CD8-positive, alpha-beta memory T cell (primary cell): ENCODE measurements at places on chromosomes 7 and 10.

DNA sequence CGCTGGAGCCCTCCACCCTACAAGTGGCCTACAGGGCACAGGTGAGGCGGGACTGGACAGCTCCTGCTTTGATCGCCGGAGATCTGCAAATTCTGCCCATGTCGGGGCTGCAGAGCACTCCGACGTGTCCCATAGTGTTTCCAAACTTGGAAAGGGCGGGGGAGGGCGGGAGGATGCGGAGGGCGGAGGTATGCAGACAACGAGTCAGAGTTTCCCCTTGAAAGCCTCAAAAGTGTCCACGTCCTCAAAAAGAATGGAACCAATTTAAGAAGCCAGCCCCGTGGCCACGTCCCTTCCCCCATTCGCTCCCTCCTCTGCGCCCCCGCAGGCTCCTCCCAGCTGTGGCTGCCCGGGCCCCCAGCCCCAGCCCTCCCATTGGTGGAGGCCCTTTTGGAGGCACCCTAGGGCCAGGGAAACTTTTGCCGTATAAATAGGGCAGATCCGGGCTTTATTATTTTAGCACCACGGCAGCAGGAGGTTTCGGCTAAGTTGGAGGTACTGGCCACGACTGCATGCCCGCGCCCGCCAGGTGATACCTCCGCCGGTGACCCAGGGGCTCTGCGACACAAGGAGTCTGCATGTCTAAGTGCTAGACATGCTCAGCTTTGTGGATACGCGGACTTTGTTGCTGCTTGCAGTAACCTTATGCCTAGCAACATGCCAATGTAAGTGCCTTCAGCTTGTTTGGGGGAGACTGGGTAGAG lies at the start of gene COL1A2:
TSS of gene COL1A2 (plus strand) at position 459 of the 704 bp plus-strand sequence. CDS start at position 596, 137 bp downstream.
- DNase-seq, result peak; percentile 14

DNA sequence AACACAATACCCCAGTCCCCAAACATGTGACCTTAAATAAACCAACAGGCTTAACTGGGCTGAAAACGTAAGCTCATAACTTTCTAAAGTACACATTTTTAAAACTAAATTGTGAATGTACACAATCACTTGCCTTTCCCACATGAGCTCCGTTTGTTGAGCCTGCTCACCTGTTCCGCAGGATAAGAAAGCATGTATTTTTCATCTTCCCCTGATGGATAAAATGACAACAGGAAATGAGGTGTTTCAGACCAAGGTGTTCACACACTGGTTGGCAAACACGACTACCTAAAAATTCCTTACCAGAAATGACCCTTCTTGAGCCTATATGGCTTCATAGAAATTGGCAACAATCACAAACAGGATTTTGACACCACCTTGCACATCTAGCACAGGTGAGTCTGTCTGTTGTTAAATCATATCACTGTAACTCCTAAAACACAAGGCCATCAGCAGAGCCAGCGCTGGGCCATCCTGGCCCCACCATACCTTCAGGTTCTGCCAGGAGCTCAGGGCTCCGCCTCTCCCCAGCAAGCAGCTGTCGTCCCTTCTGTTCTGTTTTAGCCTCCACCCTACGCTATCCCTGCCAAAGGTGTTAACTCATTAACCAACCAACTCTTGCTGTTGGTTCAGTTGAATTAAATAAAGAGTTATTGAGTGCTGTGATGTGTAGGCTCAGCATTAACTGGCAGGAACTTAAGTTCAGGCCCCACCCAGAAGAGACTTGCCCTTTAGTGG lies 73.6 kb upstream of the RNF32 start:
- no peak for DNase-seq

- no peak for DNase-seq
Observed at GRCh38 chr10:30435073-30435422, 1.1 kb downstream of the MAP3K8 start.

GRCh38 chr7:50608196-50608906 lies 43.1 kb upstream of the DDC start:
- no peak for DNase-seq

DNA sequence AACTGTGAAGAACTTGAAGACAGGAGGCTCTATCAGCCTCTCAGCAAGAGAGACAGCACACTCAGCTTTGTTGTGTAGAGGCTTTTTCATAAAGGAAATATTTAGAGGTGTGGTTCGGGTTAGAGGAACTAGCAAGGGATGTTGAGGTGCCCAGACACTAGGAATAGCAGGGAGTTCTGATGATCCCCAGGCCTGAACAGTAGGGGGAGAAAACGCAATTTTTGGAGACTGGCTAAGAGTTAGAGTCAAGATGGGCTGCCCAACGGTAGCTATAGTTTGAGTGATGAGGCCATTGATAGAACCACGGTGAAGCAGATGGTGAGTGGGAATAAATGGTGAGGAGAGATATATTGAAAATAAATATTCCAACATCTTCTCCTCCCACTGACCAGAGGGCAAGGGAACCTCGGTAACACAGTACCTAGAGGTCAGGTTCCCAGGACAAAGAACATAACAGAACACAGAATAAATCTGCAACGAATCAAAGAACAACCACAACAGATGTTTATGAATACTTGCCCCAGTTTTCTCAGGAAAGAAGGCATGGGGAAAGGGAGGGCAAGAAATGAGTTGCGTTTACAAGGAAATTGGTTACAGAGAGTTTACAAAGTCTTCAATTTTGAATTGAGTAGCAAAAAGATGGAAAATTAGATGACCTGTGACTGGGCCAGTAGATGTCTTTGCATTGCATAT lies 24.2 kb upstream of the BPGM start:
- no peak for DNase-seq

GRCh38 chr10:15782851-15783250 lies 63.1 kb upstream of the ITGA8 start:
- DNase-seq, result no peak

GRCh38 chr7:70856901-70857630 lies 274.9 kb upstream of the GALNT17 start:
- peak; percentile 58 for DNase-seq

GRCh38 chr10:3382092-3382491 lies 209.5 kb upstream of the PITRM1 start:
- no peak for DNase-seq

GRCh38 chr10:84406561-84406960 lies 78.2 kb downstream of the CCSER2 start:
- no peak for DNase-seq

GRCh38 chr7:120867932-120868331 lies 10.0 kb upstream of the TSPAN12 start:
- DNase-seq, result no peak

DNA sequence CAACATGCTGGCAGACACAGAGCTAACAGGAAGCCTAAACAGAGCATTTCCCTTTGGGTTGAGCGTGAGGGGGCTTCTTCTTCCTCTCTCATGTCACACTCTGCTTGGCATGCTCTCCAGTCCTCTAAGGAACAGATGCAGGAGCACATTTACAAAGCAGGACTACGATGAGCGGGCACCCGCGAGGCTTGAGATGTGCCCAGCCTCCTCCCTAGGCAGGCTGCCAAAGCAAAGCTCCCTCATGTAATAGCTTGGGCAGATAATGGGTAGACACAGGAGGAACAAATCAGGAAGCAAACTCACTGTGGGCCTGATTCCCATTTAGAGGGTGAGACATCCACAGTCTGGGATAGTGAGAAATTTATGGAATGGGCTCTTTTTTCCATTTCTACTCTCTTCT lies 519.1 kb downstream of the NRG3 start:
- DNase-seq, result no peak

DNA sequence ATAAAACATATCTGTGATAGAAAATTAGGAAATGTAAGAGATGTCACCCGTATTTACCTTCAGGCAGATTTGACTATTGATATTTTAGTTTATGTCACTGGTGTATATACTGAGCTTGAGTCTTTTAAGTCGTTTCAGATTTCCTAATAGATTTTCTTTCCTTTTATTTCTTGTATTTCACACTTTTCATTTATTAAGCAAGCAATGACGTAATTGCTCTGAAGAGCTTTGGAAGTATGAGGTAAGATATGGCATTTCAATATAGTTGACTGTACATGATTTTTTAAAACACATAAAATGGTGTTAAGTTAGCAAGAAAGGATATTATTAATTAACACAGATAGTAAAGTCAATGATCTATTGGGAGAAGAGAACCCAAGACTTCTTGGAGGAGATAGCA lies 652.6 kb downstream of the SORCS1 start:
- DNase-seq, result no peak

- peak; percentile 56 for DNase-seq
Observed at GRCh38 chr7:22559829-22560489, 60.0 kb upstream of the STEAP1B start.

GRCh38 chr7:75626954-75627353 lies 111.8 kb downstream of the HIP1 start:
- no peak for DNase-seq

DNA sequence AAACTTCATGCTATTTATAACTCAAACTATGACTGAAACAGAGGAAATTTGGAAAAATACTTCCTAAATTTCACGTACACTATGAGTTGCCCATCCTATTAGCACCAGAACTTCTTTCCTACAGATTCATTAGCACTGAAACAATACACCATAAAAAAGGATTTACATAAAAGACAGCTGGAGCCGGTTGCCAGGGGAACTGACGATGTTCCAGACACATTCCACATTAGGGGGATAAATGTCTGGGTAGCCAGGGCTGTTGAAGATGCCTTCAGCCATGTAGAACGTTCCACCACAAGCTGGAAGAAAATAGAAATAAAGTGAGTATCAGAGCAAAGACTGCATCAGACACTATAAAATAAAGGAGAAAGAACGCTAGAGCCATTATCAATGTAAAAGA lies 129.8 kb upstream of the RSU1 start:
- no peak for DNase-seq

DNA sequence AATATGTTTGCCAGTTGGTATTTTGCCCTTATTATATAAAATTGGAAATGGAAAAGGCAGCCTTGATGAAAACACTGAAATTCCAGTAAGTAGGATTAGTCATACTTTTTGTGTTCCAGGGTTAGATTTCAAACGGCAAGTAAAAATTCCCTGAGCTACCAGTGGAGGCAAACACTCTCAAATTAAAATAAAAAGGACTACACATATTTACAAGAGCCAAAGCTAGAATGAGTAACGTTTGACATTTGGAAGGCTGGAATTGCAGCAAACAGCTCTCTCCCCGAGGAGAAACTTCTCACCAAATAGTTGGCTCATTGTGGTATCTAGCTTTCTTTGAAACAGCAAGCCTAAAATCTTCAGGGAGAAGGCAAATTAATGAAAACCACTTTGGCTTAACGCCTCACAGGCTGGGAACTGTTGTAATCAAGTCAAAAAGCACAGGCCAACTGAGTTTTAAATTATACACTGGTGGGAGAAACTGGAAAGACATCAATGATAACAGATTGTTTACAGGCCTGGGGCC lies 288.4 kb downstream of the SNX13 start:
- DNase-seq, result no peak

GRCh38 chr7:80583901-80584300 lies 54.5 kb upstream of the CD36 start:
- no peak for DNase-seq

DNA sequence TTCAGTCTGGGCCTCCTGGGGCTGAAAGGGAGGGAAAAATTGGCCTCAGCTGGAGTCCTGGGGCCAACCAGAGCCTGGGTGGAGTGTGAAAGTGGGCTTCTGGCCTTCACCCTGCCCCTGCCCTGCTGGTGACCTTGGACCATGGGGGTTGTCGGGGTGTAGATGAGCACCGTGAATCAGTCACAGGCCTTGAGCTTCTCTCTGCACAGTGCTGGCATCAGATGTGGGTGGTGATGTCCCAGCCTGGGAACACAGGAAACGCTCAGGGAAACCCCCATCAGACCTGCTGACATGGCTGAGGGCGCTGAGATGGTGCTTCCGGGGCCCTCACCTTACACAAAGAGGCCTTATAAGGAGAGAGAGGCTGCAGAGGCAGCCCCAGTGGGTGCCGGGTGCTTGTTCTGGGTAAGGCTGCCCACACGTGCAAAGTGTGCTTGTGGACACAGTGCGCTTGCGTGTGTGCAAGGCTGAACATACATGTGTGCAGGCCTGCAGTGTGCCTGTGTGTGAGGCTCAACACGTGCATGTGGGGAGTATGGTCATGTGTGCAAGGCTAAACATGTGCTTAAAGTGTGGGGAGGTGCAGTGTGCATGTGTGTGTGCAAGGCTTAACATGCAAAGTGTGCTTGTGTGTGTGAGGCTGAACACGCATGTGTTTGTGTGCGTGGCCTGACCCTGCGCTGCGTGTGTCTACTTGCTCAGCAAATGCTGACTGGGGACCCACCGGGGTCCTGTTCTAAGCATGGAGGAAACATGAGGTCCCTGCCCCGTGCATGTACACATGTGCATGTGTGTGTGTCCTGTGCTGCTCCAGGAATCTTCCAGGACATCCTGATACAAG lies 6.5 kb downstream of the ARPC1B start:
- peak; percentile 95 for DNase-seq

GRCh38 chr10:114708717-114709335 lies 50.8 kb upstream of the ABLIM1 start:
- no peak for DNase-seq

- DNase-seq, result no peak
Observed at GRCh38 chr10:70695241-70696030, 23.1 kb downstream of the ADAMTS14 start.

GRCh38 chr7:149063476-149063875 lies 27.0 kb downstream of the ZNF786 start:
- DNase-seq, result no peak

DNA sequence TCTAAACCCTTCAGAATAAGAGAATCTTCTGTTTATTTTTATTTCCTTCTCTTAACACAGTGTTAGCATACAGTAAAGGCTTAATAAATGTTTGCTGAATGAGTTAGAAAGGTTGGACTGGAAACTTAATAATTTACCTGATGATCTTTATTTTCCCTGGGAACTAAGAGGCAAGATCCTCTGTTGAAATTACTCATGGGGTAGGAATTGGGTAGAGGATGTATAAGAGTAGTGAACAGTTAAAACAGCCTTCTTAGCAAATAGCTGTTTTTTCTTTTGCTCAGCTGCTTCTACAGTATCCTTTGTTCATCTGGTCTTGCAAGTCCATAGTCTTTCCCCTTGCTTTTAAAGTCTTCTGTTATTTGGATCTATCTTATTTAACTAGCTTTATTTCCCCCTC lies 80.0 kb downstream of the AKAP9 start:
- no peak for DNase-seq

DNA sequence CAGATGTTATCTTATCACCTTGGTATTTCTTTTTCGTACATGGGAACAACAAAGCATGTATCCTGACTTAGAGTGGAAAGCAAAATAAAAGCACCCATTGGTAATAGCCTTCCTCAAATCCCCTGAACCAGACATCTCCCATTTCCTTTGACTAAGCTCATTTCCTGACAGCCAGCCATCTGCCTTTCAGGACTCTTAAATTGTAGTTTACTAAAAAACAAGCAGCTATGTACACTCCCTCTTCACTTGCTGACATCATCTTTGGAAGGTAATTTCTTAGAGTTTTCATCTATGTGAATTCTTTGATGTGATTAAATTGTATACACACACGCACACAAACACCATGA lies 40.7 kb downstream of the ARL4A start:
- DNase-seq, result no peak
